ENCODE measurements at places on chromosomes 2 and 18.

GRCh38 chr2:196336715-196337114 lies 165.3 kb upstream of the STK17B start:
- no peak for DNase-seq

GRCh38 chr2:222506230-222506935 lies 82.0 kb downstream of the SGPP2 start:
- no peak for DNase-seq

DNA sequence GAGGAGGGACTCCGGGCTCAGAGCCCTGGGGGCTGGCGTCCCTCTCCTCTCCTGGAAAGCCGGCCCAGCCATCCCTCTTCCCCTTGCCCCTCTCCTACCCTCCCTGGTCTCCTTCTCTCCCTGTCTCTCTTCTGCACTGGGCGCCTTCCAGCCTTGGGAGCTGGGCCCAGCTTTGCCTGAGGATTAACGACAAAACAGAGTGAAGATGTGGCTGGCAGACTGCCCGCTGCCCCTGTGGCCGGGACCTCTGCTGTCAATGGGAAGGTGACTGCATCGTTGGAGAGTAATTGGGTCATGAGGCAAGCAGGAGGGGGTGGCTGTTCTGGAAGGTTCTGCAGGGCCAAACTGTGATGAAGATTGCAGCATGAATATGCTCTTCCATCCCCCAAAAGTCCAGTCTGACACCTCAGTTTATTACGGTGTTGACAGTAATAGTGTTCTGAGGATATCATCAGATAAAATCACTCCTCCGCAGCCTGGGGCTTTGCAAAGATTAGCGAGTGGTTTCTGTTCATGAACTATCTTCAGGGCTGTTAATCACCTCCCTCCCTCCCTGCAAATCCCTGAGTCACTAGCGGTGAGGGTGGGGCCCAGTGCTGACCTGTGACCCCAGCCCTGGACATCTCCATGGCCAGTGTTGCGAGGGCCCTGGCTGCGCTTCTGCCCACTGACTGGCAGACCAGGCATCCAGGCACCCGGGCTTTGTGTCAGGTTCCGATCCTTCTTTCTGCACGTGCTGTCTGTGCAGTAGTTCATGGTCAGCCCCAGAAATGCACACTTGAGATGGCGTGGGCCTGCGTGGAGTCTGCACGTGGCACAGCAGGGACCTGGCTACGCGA lies 23.0 kb downstream of the RTP5 start:
- no peak for DNase-seq

DNA sequence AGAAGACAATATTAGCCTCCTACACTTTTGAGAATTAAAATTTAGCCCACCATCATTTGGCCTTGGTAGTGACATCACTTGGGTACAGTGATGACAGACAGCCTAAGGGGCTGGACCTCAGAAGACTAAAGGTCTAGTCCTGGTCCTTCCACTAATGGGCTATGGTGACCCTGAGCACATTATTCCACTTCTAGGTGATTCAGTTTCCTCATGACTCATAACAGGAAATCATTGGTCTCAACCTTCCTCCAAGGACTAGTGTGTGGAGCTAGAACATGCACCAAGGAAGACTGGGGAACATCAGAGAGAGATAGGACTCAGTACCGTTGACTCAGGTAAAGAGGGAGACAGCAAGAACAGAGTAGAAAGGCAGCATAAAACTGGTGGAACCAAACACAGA lies 64.0 kb downstream of the TFCP2L1 start:
- DNase-seq, result no peak

DNA sequence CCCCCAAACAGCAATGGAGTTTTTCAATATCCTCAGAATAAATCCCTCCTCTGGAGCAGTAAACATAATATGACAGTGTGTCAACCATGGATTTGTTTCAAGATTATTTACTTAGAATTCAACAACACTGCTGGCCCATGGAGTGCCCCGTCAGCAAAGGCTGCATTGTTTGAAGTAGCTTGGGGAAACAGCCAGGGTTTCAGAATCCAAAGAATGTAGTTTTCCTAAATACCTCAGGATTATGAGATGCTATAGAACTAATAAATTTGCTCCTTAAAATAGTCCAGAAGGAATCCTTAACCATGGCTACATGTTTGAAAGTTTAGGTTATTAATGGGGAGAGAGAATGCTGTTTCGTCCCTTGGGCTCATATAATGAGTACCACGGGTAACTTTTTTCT lies 13.1 kb upstream of the CETN1 start:
- no peak for DNase-seq

- no peak for DNase-seq
These were observed 36.2 kb downstream of the TNS1 start for GRCh38 chr2:217966423-217967070.

- DNase-seq, result no peak
These were observed 9.0 kb upstream of the CWC22 start for GRCh38 chr2:180015951-180016709.

- no peak for DNase-seq
These were observed 159.2 kb upstream of the RAB12 start for GRCh38 chr18:8450013-8450412.

DNA sequence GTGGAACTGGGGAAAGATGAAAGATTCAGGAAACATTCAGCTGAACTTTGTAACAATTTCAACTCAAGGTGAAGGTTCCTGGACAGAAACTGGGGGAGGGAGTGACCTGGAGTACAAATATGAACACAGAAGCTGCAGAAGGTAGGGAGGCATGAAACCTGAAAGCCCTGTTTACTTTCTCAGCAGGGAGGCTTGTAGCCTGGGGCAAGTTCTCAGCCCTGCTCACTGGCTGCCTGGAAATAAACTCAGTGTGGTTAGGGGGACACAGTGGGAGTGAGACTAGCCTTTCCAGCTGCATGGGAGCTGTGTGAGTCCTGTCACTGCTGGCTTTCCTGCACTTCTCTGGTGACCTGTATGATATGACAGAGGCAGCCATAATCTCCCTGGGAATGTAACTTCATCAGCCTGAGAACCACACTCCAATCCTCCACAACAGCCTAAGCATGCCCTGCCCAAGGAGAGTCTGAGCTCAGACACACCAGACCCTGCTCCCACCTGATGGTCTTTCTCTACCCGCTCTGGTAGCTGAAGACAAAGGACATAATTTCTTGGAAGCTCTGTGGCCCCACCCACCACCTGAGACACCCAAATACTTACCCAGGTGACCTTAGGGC lies 77.0 kb downstream of the ZSWIM2 start:
- no peak for DNase-seq

GRCh38 chr2:949384-950079 lies 1.1 kb upstream of the SNTG2 start:
- no peak for DNase-seq

GRCh38 chr2:189702071-189702470 lies 27.6 kb downstream of the ANKAR start:
- no peak for DNase-seq

DNA sequence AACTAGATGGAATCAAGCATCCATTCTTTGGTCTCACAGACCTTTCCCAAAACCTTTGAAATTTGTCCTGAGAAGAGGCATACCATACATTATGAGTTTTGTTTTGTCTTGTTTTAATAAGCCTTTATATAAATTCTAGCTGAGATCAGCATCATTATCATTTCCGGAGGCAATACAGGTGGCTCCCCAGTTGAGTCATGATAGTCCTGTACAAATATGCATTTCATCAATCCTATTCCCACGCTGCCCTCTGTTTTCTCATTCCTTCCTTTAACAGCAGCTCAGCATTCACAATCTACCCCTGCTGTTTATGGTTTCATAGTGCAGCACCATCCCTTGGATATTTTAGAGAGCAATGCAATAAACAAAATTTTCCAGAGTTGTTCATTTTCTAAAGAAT lies 216.7 kb downstream of the TXNL1 start:
- no peak for DNase-seq

DNA sequence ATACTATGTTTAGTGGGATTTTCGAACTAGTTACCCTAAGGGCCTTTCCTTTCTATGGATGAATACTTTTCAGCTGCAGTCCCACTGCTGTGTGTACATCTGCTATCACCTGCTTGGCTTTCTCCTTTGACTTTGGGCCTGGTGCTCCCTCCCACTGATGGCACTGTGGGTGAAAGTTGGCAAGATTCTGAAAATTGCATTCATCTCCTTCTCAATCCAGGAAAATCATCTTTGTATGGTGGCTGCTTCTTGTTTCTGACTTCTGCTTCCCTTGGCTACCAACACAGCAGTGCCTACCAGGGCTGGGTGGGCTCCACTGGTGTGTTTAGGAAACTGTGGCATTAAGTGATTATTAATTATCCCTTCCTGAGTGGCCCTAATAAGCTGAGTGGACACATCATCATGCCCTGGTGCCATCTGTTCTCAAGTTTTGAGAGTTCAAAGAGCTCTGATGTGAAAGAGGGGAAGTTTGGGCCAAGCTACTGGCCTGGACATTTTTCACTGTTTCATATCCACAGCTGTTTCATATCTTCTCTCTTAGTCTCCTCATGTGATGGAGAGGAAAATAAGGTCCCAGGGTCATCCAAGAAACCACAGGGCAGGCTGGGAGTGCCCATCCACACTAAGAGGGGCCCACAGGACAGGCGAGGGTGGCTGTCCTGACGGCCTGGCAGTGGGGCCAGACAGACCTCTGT lies 16.7 kb downstream of the HK2 start:
- DNase-seq, result no peak

Data from naive thymus-derived CD4-positive, alpha-beta T cell (primary cell).